Right cardiac atrium (tissue), 5 donors: ENCODE measurements at places on chromosomes 7 and 10. TPM values are rescaled to one million over a fixed set of nuclear protein-coding genes. Genes with fewer than 3 reads are reported as not detected.
A peak's percentile ranks its signal among the peaks of the same experiment; 100 is the strongest.

DNA sequence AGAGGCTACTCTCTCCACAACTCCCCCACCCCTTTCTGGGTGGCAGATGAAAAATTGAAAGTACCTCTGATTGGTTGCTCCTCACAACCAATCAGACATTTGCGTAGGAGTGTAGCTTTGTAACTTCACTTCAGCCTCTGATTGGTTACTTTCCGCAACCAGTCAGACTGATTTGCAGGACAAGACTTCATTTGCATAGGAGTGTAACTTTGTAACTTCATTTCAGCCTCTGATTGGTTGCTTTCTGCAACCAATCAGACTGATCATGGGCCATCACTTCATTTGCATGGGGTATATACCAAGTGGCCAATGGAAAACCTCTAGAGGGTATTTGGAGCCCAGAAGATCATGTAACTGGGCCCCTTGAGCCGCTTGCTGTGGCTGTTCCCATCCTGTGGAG is 25.6 kb downstream of the CDNF start:
- DNase-seq, result no peak

DNA sequence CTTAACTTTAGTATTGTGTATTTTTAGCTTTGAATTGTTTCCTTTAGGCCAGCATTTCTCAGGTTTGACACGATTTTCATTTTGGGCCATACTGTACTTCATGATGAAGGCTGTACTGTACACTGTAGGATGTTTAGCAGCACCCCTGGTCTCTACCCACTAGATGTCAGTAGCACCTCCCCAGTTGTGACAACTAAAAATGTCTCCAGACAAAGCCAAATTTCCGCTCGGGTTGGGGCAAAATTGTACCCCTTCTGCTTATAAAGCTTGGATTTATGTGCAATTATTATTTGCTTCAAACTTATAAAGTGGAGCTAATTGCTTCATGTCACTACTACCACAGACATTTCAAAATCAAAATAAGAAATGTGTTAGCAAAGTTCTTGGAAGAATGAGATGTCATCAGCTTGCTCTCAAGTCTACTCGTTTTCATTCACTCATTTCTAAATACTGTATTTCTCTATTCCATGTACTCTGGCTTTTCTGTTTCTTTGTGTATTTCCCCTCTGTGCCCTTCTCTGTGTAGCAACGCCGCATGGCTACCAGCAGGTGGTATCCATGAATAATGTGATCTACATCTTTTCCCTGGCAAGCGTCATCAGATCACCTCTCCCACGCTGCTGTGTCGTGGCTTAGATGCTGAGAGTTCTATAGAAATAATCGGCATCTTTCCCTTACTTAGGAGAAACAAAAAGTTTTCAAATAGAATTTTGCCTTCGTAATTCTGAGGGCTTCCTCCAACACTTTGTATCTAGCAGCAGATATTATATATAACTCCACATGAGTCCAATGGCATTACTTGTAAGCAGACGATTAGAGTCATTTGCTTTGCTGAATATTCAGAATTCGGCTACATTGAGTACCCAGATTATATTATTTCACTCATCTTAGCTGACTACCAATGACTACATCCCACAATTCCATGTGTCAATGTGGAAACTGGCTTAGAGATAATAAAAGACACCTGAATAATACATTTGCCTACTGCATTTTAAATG is 47.8 kb upstream of the CALCR start:
- no peak for DNase-seq

The FFAR4 gene
- 0.15 TPM for total RNA-seq

- no peak for DNase-seq
Observed at GRCh38 chr10:58764087-58764747, 251.5 kb downstream of the BICC1 start.

DNA sequence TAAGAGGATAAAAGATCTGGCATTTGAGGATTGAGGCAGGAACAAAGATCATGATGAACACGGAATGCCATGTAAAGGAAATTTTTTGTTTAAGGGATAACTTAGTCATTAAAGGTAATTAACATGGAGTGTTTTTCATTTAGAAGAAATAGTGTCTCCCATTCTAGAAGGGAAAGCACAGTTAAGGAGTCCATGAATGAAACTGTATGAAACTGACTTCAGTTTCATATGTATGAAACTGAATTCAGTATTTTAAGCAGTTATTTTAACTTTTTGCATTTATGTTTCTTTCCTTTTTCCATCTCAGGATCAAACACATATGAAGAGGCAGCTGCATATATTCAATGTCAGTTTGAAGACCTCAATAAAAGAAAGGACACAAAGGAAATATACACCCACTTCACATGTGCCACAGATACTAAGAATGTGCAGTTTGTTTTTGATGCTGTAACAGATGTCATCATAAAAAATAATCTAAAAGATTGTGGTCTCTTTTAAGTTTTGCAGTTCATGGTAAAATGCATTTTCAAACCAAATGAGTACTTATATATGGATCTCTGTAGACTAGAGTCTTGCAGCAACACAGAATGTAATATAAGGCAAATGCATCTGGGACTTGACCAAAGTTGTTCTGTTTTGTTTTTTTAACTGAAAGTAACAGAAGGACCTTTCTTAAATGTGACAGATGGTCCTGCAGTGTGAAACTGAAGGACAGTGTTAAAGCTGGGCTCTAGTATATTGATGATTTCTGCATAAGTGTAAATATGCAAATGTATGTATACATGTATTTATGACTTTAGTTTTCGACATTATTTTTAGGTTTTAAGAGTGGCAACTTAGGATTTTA is 82.6 kb downstream of the GNAI1 start:
- no peak for DNase-seq

The NEURL1 gene
- 0.20 TPM for total RNA-seq

DNA sequence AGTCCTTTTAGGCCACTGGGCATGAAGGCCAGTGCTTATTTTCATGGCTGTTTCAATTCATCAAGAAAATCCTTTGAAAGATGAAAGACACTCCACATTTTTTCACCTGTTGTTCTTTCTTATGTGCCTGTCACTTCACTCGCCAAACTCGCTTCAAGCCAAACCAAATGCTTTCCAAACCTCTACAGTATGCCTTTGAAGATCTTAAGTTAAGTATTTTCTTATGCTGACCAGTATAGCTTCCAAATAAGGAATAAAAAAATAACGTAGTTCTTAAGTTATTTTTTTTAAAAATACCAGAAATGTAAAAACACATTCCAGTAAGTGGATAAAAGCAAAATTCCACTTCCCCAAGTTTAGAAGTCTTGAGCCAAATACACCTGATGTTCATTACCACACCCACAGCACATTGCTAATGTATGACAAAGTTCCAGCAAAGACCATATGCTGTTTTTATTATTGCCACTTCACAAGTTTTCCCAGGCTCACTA is 186.1 kb downstream of the MTERF1 start:
- no peak for DNase-seq

- no peak for DNase-seq
Observed at GRCh38 chr10:30821994-30822692, 192.6 kb upstream of the LYZL2 start.

GRCh38 chr7:14934839-14935238 is 32.3 kb upstream of the DGKB start:
- DNase-seq, result no peak

- no peak for DNase-seq
Observed at GRCh38 chr10:69957886-69958555, 94.6 kb upstream of the MACROH2A2 start.

DNA sequence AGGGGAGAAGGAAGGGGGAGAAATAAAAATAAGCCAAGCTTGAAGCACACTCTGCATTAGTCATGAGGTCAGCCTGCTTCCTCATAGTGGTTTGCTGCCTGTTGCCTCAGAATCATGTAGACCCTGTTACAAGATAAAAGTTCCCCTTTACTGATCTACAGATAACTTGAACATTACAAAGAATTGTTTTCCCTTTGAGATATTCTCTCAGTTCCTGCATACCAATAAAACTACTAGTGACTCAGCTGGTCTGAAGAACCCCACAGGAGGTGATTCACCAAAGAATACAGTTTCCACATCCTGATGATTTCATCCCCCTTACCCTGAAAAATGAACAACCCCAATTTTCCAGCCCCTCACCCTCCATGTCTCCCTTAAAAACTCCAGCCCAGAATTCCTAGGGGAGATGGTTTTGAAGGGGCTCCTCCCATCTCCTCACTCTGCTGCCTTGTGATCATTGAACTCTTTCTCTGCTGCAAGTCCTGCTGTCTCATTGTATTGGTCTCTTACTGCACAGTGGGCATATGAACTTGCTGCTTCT is 31.5 kb upstream of the NRP1 start:
- no peak for DNase-seq

DNA sequence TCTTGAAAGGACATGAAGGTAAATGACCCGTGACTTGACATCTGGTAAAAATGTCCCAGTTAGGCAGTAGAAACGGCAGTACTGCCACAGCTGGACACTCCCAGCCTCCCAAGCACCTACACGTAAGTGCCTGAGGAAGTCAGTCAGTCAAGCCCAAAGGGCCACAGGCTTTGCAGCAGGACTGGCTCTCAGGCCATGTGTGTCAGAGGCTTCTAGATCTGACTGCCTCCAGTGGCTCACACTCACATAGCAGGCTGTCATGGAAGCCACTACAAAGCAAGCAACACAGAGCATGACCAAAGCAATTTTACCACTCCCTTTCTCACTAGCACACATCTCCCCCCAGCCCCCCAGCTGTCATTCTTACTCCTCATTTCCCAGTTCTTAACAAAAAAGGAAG is 17.8 kb upstream of the CCNJ start:
- no peak for DNase-seq

GRCh38 chr10:19811540-19811939 is 4.7 kb upstream of the PLXDC2 start:
- DNase-seq, result peak; percentile 48

- no peak for DNase-seq
Observed at GRCh38 chr10:132521041-132521465, 16.5 kb upstream of the INPP5A start.

DNA sequence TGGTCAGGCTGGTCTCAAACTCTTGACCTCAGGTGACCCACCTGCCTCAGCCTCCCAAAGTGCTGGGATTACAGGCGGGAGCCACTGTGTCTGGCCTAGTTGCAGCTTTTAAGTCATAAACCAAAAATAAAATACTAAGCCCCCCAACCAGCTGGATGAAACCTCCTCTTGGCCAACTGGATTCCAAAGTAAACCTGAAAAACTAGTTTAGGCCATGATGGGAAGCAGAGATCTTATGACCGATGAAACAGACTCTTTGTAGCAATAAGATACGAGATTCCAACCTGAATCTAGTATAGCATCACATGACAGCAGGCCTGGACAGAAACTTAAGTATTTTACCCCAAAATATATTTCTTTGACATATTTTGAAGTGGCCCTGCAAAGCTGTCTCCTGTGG is 9.1 kb upstream of the MCM10 start:
- no peak for DNase-seq

GRCh38 chr7:36736090-36736898 is 12.0 kb upstream of the AOAH start:
- no peak for DNase-seq

- no peak for DNase-seq
Observed at GRCh38 chr7:157584420-157584819, 247.6 kb downstream of the DNAJB6 start.

- DNase-seq, result no peak
Observed at GRCh38 chr10:87928996-87929395, 65.6 kb downstream of the PTEN start.

DNA sequence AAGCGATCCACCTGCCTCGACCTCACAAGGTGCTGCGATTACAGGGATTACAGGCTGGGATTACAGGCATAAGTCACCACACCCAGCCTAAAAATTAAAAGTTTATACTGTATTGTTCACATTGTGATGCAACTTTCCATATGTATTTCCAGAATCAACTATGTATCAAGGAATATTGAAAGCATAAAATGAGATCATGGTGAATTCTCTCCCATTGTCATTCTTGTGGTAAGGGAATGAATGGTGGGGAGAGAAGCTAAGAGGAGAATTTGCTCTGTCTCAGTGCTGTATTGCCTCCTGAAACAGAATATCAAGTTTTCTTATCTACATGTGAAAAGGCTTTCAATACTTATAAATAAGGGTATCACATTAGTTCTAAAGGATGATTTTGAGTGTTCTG is 81.7 kb downstream of the CD36 start:
- no peak for DNase-seq

DNA sequence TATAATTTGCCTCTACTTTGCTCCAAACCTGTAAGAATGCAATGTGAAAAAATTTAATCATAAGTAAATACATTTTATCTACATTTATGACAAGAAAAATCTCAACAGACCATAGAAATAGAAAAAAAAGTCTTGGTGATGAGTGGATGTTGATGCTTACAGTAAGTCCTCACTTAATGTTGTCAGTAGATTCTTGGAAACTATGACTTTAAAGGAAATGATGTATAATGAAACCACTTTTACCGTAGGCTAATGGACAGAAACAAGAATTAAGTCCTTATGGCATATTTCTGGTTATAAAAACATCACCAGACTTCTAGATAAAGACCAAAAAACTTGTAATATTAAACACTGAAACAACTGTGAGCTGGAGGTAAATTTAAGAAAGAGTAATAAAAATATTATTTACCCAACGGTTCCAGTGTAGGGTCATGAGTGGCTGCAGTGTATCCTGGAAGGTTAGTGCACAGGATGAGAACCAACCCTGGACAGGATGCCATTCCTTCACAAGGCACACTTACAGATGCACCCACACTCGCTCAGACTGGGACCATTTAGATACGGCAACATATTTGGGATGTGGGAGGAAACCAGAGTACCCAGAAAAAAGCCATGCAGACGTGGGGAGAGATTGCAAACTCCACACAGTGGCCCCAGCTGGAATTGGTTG is 76.3 kb downstream of the GLCCI1 start:
- no peak for DNase-seq

GRCh38 chr7:150333659-150334058 is 7.8 kb downstream of the RARRES2 start:
- no peak for DNase-seq

The BCCIP gene
- total RNA-seq, result 44.5 TPM

GRCh38 chr7:80403686-80404241 is 108.1 kb downstream of the GNAT3 start:
- DNase-seq, result no peak

GRCh38 chr10:52146766-52147165 is 167.3 kb upstream of the DKK1 start:
- DNase-seq, result no peak

The FIGNL1 gene
- total RNA-seq, result 4.2 TPM

GRCh38 chr7:144519925-144520324 is 116.4 kb upstream of the NOBOX start:
- DNase-seq, result no peak

DNA sequence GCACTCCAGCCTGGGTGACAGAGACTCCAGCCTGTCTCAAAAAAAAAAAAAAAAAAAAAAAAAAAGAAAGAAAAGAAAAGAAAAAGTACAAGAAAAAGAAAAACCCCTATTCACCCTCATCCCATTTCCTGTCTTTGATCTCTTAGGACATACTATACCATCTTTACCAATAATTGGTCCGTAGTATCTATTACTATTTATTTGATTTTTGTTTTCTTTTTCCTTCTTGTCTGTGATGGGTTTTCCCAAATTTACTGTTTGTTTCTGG is 41.6 kb downstream of the PDIA4 start:
- no peak for DNase-seq

The TM9SF3 gene
- total RNA-seq, result 90.5 TPM

The MSMB gene
- not detected for total RNA-seq

The APBB1IP gene
- total RNA-seq, result 7.1 TPM

The ANKRD22 gene
- 0.15 TPM for total RNA-seq

The STEAP2 gene
- 46.3 TPM for total RNA-seq

The FAM24A gene
- not detected for total RNA-seq
